ENCODE measurements at places on chromosomes 16 and 17.

GRCh38 chr16:4765511-4766474, 1.2 kb downstream of the ZNF500 start:
- no peak for DNase-seq

- no peak for DNase-seq
Measured at GRCh38 chr17:21240369-21241055, 12.7 kb downstream of the NATD1 start.

DNA sequence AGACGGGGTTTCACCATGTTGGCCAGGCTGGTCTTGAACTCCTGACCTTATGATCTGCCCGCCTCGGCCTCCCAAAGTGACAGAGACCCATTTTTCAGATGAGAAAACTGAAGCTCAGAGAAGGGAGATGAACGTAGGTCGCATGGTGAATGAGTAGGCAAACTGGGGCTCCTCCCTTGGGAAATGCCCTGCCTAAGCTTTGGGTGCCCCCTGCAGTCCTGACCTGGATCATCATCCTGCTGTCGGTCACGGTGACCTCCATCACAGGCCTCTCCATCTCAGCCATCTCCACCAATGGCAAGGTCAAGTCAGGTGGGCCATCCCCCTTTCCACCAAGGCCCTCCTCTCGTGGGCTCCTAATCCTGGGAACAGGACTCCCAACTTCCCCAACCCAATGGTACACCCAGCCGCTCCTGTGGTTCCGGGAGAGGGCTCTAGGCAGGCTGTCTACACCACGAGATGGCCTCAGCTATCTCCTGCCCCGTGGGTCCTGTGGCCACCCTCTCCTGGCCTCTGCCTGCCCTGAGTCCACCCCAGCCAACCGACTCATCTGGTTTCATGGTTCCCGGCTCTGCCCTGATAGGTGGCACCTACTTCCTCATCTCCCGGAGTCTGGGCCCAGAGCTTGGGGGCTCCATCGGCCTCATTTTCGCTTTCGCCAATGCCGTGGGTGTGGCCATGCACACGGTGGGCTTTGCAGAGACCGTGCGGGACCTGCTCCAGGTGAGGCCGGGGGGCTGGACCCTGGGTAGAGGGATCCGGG, 4.7 kb downstream of the SLC12A3 start:
- DNase-seq, result no peak

- DNase-seq, result no peak
Measured at GRCh38 chr17:39955726-39956225, 7.0 kb upstream of the GSDMA start.

DNA sequence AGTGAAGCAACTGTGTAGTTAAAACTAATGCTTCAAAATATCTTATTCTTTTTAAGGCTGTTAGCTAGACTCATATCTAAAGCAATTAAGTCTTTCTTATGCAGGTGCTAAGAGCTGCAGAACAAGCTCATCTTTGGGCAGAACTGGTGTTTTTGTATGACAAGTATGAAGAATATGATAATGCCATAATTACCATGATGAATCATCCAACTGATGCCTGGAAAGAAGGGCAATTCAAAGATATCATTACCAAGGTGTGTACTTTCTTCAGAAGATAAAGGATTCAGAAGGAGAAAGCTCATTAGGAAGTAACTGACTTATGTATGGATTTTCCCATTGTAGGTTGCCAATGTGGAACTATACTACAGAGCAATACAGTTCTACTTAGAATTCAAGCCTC, 23.9 kb downstream of the PTRH2 start:
- no peak for DNase-seq

- DNase-seq, result no peak
Measured at GRCh38 chr16:56211435-56211981, 20.2 kb downstream of the GNAO1 start.

- no peak for DNase-seq
Measured at GRCh38 chr16:72050769-72051464, 3.4 kb upstream of the HP start.

DNA sequence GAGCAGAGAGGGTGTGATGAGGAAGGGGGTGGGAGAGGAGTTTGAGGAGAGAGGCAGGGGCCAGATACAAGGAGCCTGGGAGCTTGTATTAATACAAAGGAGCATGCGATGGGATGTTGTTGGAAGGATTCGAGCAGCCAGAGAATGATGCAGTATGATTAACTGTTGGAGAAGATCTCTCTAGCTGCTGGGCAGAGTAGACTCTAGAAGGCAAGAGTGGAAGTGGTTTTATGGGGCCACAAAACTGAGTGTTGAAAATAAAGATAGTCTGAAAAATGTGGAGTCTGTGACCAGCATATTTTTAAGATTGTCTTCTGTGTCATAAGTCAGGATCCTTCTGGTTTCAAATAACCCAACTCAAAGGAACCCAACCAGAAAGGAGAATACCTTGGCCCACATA, 98.3 kb downstream of the MSI2 start:
- no peak for DNase-seq

DNA sequence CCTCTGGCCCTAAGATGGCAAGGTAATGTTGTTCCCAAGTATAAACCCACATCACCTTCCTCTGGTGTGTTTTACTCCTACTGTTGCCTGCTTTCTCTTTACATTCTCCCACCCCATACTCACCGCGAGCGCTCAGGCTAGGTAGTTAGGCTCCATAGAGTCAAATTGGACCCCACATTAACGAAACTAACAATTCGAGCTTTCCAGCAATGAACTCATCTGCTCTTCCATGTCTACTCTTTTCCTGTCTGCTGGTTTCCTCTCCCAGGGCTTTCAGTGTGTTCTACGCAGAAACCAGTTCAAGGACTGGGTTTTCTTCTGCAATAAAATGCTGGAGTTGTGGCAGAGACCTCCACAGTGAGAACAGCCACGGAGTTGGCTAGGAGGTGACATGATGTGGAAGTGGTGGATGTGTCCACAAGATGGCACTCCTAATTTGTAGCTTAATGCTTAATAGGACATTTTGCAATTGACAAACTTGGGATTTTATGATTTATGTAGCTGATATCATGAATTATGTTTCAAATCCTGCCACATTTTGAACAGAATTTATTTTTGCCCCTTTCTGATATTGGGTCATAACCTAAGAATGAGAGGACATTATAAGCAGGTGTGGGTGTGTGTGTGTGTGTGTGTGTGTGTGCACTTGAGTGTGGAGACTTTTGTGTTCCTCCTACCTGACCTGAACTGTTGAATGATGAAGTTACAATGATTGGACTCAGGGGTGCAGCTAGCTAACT, 2.2 kb upstream of the UQCRC2 start:
- DNase-seq, result no peak

GRCh38 chr16:89600956-89601355, 12.5 kb upstream of the DPEP1 start:
- no peak for DNase-seq

Measured in omental fat pad (tissue), 4 donors.